ENCODE measurements at places on chromosomes 13 and 19.

GRCh38 chr19:17302391-17303166 lies 646 bp downstream of the ABHD8 start:
- peak; percentile 61 for DNase-seq

- no peak for DNase-seq
These were observed 2.3 kb upstream of the MZF1 start for GRCh38 chr19:58575183-58576041.

DNA sequence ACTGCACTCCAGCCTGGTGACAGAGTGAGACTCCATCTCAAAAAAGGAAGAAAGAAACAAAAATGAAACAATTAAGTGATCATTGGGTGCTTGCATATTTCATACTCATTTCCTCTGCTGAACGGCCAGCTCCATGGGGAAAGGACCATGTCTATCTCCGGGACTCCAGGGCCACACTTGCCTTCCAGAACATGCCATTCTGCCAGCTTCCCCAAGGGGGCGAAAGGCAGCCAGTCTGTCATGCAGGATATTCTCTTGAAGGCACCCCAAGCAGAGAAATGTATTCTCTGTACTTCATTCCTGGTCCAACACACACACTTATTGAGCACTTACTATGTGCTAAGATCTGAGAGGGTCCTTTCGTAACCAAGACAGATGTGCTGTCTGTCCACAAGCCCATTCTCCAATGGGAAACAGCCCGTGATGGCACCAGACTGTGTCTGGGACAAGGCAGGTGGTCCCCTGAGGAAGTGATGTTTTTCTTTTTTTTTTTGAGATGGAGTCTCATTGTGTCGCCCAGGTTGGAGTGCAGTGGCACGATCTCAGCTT lies 10.2 kb upstream of the CARM1 start:
- DNase-seq, result no peak

DNA sequence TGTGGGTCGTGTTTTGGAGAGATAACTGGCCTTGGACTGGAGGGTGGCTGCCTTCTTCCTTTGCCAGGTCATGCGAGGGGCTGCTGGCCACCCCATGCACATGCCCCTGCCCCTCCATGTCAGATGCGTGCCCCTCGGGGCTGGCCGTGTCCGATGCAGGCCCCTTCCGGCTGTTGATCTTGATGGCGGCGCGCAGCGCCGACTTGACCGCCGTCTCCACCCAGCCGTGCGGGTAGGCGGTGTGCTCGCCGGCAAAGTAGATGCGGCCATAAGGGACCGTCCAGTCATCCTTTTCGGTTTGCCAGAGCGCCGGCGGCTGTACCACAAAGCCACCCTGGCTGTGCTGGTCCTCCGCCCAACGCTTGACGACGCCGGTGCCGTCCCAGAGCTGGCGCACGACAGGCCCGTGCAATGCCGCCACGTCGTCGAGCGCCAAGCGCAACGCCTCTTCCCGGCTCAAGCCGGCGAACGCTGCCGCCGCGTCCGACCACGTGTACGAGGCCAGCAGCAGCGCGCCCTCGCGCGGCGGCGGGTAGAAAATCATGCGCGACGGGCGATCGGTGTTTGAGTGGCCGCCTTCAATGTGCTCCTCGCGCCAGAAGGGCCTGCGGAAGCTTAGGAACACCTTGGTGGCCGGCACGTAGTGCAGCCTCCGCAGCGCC lies 6.9 kb downstream of the IL4I1 start:
- no peak for DNase-seq

DNA sequence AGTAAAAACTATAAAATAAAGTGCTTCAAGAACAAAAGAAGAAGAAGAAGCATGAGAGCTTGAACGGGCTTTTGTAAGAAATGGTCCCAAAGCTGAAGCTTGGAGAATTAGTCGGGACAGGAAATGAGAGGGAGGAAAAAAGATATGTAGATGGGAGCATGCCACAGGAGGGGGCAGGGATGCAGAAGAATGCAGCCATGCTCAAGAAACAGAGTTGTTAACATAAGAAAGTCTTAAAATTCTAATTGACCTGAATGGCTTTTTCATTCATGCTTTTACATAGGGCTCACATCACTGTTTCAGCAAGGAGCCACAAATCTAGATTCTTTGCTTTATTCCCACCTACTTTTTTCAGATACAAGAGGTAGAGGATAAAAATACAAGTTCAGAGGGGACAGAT lies 27.7 kb upstream of the NBEA start:
- no peak for DNase-seq

DNA sequence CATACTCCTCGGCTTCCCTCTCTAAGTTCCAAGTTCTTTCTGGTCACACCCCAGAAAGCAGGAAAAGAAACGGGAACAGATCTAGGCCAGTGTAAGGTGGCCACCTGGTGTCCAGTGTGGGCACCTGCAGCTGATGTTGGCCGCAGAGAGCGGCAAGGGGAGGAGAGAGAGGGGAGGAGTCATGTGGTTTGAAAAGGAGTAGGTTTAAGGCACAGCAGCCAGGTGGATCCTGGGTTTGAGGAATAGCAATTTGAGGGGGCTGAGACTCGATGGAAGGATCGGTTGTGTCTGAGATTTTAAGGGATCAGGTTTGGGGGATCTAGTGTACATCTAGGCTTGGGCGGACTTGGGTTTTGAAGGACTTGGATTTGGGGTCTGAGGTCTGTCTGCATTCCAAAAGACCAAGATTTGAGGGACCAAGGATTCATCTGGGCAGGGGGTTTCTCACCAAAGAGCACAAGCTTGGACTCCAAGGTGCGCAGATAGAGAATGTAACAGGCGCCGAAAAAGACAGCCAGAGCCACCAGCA lies 1.2 kb downstream of the RABAC1 start:
- peak; percentile 8 for DNase-seq

GRCh38 chr13:32234914-32235313 lies 80.2 kb downstream of the ZAR1L start:
- DNase-seq, result no peak

DNA sequence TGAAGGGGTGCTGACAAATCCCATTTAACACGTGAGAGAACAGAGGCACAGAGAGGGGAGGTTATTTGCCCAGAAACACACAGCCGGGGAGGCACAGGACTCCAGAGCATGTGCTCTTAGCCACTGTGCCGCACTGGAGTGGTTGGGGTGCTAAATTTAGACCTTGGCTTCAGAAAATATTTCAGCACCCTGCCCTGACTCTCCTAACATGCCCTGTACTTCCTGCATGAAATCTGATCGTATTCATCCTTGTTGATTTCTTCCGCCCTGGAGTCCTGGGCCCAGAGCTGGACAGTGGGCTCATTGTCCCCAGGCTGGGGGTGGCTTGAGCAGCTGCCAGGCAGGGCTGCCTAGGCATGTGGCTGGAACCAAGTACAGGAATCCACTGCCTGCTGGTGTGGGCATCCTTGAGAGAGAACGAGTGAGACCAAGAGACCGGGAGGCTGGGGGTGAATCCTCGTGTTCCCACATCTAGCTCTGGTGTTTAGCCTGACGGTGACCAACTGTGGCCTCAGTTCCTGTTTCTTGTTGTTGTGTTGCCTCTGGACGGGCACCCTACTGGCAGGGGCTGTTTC lies 5.3 kb downstream of the SLC27A1 start:
- DNase-seq, result peak; percentile 83

DNA sequence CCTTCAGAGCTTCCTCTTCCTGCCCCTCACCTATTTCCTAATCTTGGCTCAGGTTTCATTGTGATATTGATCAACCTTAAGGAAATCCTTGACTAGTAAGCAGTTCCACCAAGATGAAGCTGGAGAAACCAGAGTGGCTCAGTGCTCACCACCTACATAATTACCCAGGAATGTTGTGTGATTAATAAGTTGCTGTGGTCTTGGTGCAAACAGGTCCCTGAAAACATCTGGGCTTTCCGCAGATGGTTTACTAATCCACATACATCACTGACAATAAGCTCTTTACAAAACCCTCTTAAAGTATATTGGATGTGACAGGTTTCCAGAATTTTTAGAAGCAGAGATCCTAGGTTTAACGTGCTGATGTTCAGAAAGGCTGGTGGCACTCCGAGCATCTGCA lies 8.6 kb upstream of the SERP2 start:
- DNase-seq, result no peak

DNA sequence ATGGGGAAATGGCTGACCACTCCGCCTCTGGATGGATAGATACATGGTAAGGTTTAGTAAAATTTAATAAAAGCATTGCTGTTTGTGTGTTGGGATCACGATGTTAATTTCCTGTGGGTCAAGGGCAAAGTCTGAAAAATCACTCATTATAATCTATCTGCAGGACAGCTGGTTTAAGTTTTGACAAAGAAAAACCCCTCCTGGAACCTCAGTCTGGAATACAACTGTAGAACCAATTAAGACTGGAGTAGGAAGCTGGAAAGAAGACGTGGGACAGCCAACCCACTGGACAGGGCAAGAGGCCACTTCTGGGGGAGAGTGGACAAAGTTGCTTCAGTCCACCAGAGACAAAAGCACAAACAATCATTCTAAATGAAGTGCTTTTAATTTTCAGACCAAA lies 1.6 kb upstream of the PRKACA start:
- DNase-seq, result no peak

DNA sequence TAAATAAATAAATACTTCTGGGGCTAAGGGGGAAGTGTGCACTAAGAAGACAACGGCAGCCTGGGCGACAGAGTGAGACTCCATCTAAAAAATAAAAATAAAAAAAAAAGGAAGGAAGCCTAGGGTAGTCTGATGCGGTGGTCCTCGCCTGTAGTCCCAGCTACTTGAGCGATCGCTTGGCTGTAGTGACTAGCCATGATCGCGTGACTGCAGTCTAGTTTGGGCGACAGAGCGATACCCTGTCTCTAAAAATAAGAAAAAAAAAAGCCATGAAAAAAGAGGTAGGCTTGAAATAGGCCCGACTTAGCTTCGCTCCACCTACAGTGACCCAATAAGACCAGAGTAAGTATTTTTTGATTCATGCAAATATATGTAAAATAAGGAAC lies 661 bp upstream of the BABAM1 start:
- no peak for DNase-seq

DNA sequence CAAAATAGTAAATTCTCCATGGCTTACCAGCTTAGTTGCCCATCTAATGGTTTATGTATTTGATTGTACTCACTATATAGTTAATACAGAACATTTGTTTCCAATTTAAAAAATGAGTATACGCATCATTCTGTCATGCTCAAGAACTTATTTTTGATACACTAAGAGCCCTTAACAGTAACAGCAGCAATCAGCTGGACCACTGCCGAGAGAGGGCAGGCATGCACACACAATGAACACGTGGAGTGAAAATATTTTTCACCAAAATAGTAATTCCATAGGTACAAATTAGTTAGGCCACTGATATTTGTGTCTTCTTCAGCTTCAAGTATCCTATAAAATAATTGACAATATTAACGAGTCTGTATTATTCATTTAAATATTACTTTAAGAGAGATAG lies 109.9 kb downstream of the KLF12 start:
- no peak for DNase-seq
